ENCODE measurements at places on chromosomes 1 and 21.

DNA sequence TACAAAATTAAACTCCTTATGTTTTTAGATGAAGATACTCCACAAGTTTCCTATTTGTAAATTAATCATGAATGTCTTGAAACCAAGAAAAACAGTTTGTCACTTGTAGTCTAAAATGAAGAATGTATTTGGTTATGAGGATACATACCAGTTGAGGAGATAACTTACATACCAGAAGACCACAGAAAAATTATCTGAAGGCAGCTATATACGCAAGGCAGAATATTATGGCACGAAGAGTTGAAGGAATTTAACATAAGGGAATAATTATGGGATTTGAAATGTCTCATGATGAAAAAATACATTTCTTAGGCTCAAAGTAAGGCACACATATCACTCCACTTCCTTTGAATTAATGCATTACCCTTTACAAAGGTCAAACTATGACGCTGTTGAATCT is 73.3 kb downstream of the IFI44 start:
- no peak for DNase-seq

DNA sequence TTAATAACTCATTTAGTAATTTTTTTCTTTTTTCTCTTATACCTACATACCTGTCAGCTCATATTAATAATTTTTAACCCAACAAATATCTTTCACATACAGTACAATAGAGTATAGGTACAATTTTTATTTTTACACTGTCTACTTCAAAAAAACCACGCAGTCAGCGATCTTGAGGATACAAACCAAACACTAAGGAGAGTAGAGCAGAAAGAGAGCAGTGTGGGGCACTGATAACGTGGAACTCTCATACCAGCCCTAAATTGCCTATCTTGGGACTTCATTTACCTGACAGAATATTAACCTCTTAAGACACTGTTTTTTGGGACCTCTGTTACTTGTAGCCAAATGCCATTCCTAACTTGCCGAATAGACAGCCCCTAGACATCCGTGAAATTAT is 5.5 kb downstream of the TRMT1L start:
- DNase-seq = no peak

DNA sequence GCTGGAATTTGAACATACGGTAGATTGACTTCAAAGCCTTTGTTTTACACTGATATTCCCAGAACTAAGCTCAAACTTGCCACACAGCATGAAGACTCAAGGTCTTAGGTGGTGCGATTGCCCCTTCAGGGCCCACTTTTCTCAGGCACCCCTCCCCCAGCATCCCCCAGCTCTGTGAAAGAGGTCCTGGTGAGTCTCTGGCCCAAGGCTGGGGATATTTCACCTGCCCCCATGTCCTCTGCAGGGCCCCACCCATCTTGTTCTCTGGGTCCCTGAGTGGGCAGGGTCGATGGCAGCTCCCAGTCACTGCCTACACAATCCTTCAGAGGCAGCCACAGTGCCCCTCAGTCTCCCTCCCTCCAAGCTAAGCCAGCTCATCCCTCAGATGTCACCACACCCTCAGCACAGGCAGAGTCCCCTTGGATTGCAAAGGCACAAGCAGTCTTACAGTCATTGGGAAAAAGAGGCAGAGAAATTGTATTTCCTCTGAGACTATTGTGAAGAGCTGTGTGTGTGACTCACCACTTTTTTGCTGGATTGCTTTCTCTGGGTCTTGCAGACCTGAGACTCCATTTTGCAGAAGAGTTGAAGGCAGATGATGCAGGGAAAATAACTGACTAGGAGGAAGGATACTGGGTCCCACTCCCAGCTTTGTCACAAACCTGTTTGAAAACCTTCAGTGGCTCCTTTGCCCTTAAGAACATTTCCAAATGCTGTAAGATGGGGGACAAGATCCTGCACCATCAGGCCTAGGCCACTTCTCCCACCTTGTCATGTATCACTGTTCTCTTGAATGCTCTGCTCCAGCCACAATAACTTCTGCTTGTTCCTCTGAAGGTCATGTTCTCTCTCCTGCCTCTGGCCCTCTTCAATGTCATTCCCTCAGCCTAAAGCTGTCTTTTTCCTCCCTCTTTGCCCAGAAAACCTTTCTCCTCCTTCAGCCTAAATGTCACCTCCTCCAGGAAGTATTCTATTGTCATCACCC is 119.1 kb upstream of the GRIK3 start:
- no peak for DNase-seq

DNA sequence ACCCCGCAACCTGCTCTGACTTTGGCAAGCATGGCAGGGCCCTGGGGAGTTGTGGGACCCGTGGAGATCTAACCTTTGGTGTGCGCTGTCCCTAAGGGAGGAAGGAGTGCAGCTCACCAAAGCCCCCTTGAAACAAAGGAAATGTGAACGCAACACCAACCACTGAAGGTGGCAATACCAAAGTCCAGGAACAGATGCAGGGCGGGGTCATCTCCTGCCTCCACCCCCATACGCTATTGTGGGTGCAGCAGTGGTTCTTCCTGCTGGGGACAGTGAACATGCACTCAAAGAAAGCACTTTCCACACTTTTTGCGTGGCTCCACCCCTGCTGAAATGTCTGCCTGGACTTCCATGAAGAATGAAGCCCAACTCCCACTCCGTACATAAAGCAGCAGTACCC is 93.0 kb downstream of the UBE2U start:
- DNase-seq = no peak

DNA sequence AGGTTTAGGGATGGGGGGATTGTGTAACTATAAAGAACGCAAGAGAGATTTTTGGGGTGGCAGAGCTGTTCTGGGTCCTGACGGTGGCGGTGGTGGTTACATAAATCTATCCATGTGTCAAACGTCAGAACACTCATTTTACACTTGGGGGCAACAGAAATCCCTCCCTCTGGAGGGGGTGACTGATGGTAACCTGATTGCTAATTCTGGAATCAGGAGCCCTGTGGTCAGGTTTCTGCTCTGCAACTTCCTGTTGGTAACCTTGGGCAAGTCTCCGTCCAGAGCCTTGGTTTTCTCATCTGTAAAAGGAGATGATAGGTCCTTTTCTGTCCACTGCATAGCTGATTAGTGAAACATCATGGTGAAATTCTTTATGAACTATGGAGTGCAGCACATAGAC is 40.9 kb downstream of the ALPL start:
- DNase-seq = no peak
